ENCODE measurements at places on chromosomes 1 and 21.

DNA sequence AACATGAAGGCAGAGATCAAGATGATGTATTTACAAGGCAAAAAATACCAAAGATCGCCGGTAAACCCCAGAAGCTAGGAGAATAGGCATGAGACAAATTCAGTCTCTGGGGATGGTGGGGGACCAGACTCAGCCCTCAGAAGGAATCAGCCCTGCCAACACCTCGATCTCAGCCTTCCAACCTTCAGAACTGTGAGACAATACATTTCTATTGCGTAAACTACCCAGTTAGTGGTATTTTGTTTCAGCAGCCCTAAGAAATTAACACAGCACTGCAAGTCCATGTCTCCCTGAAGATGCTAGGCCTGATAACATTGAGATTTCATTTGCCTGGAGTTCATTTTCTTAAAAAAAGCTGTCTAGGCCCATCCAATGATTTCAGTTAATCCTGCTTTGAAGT, 622.5 kb downstream of the PTPRC start:
- no peaks in the 10 kb centered on the region for H3K4me1 ChIP-seq
- no peak for DNase-seq
- H3K36me3 ChIP-seq = no peaks in the 10 kb centered on the region
- H3K27me3 ChIP-seq = no peaks in the 10 kb centered on the region
- no peak overlapping the region for H3K27ac ChIP-seq

DNA sequence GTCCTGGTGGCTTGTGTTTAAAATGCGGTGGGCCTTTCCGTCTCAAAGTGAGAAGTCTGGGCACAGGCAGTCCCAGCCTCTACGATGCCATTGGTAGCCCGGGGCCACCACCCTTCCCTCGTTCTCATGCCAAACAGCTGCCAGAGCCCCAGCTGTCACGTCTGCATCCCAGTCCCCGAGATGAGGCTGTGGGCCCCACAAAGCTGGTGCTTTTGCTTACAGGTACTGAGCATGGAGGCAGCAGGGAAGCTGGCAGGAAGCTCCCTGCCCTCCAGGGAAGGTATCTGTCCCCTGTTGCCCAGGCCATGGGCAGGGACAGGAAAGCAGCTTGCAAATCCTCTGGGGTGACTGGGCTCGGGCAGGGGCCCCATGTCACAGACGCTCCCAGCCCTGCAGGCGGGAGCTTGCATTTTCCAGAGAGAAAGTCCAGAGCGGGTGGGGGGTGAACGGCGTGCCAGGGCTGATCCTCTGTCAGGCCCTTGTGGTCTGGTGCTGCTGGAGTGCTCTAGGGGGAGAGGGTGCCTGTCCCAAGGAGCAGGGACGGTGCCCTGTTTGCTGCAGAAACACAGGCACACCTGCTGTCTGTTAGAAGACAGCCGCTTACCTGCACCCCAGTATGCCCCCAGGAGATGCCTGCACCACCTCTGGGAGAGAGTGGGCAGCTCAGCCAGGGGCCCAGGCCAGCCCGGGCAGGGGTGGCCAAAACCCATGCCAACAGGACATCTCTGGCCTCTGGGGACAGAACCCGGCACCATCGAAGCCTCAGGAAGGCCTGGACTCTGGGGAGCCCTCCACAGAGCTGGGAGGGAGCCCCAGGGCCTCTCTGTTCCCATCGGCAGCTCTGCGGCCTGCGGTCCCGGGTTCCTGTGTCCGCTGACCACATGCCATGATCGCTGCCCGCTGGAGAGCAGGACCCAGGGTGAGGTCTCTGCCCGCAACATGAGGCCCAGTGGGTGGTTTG, 45.9 kb downstream of the SLX9 start:
- H3K4me1 ChIP-seq = no peaks in the 10 kb centered on the region
- no peaks in the 10 kb centered on the region for H3K36me3 ChIP-seq
- no peak overlapping the region for H3K27ac ChIP-seq
- peaks cover 3% of the 10 kb centered on the region for H3K27me3 ChIP-seq
- H3K4me3 ChIP-seq = no peak overlapping the region
- no peak for DNase-seq

DNA sequence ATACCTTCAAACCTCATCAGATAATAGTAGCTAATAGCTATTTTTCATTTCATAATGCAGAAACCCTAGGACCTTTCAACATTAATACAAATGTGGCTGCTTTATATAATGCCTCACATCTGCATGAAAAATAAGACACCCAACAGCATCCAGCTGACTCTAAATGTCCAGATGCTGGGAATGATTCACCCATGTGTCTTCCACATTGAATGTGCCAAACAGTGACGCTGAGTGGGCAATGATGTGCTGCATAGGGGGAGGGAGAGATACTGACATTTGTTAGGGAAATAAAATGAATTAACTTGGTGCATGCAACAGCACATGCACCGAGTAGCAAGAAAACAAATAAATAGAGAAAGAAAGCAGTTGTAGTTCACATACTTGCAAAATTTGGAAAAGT, 199.3 kb downstream of the DSCAM start:
- H3K36me3 ChIP-seq = no peaks in the 10 kb centered on the region
- H3K4me1 ChIP-seq = no peaks in the 10 kb centered on the region
- DNase-seq = no peak
- H3K4me3 ChIP-seq = no peak overlapping the region
- no peak overlapping the region for H3K27ac ChIP-seq
- no peaks in the 10 kb centered on the region for H3K27me3 ChIP-seq

- peak overlapping the region; percentile 87 for H3K27ac ChIP-seq
- no peaks in the 10 kb centered on the region for H3K27me3 ChIP-seq
- H3K4me3 ChIP-seq = peak overlapping the region; percentile 97
- peak; percentile 74 for DNase-seq
- H3K36me3 ChIP-seq = peaks cover 2% of the 10 kb centered on the region
- peaks cover 68% of the 10 kb centered on the region for H3K4me1 ChIP-seq
Observed at GRCh38 chr1:234608911-234609690, 877 bp downstream of the IRF2BP2 start.

DNA sequence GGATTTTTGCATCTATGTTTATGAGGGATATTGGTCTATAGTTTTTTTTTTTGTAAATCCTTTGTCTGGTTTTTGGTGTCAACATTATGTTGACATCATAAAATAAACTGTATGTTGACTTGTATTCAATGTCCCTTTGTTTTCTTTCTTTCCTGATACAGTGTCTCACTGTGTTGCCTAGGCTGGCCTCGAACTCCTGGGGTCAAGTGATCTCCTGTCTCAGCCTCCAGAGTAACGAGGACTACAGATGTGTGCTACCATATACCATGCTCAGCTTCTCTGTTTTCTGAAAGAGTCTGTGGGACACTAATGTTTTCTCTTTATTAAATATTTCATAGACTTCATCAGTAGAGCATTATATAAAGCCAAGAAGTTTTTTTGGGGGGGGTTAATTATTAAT, 18.3 kb downstream of the MAN1C1 start:
- H3K4me1 ChIP-seq = no peaks in the 10 kb centered on the region
- no peaks in the 10 kb centered on the region for H3K36me3 ChIP-seq
- H3K4me3 ChIP-seq = no peak overlapping the region

- no peak overlapping the region for H3K27ac ChIP-seq
- no peak overlapping the region for H3K4me3 ChIP-seq
- H3K36me3 ChIP-seq = peaks cover 26% of the 10 kb centered on the region
- H3K27me3 ChIP-seq = no peaks in the 10 kb centered on the region
- no peaks in the 10 kb centered on the region for H3K4me1 ChIP-seq
Observed at GRCh38 chr1:43963006-43963405, 6.8 kb upstream of the DPH2 start.

- no peak overlapping the region for H3K27ac ChIP-seq
- H3K4me1 ChIP-seq = no peaks in the 10 kb centered on the region
- H3K4me3 ChIP-seq = no peak overlapping the region
- DNase-seq = no peak
- peaks cover 2% of the 10 kb centered on the region for H3K27me3 ChIP-seq
Observed at GRCh38 chr1:7541629-7542028, 229.5 kb upstream of the VAMP3 start.

GRCh38 chr1:23484253-23485001, 448 bp upstream of the ASAP3 start:
- H3K4me1 ChIP-seq = no peaks in the 10 kb centered on the region
- no peaks in the 10 kb centered on the region for H3K36me3 ChIP-seq
- no peak overlapping the region for H3K27ac ChIP-seq

GRCh38 chr1:54837002-54837853, 36.1 kb upstream of the TTC22 start:
- H3K36me3 ChIP-seq = no peaks in the 10 kb centered on the region
- DNase-seq = no peak
- no peak overlapping the region for H3K27ac ChIP-seq
- no peak overlapping the region for H3K4me3 ChIP-seq
- H3K4me1 ChIP-seq = no peaks in the 10 kb centered on the region

DNA sequence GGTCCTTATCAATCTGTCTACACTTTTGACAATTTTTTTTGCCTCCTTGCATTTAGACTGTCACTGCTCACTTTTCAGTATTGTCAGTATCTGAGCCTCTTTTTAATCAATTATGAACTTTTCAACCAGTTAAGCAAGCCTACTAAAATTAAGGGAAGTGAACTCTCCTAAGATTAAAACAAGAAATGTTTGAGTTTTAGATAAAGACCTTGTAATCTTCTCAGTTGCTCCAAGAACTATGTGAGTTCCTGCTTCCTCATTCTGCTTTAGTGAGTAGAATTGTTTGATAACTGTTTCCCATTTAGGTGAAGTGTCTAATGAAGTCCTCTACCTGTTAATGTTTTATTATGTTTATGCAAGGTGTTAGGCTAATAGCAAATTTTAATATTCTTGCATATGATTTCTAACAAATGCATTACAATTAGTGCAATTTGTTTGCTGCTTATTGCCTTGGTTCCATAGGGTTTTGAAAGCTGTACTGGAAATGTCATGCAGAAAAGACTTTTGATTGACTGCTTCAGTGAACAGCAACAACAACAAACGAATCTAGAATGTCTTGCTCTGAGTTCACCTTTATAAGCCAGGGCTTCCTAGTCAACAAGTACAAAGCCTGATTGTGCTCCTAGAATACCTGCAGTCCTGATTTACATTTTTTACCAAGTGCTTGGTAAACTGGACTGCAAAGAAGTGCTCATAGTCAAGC, 40.9 kb downstream of the PLA2G4A start:
- no peaks in the 10 kb centered on the region for H3K27me3 ChIP-seq
- H3K36me3 ChIP-seq = no peaks in the 10 kb centered on the region
- H3K27ac ChIP-seq = no peak overlapping the region

GRCh38 chr1:173304529-173305227, 97.5 kb upstream of the TNFSF4 start:
- H3K27ac ChIP-seq = no peak overlapping the region
- H3K27me3 ChIP-seq = no peaks in the 10 kb centered on the region
- H3K4me3 ChIP-seq = no peak overlapping the region
- H3K4me1 ChIP-seq = no peaks in the 10 kb centered on the region
- no peaks in the 10 kb centered on the region for H3K36me3 ChIP-seq

DNA sequence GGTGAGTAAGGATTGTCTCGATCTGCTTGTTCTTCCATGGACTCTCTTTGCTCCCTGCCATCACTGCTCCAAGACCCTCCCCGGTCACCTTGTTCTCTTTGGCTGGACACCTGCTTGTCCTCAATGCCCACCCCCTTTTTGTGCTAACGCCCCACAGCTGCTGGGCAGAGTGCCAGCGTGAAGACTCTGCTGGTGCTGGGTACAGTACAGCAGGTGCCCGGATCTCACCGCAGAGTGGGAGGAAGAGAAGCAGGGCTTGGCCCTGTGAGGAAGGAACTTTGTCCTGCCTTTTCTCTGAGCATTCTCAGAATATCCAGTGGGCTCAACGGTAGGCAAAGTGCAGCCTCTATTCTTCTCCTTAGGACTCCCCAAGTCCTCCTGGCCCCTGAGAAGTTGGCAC, 90.1 kb downstream of the PLXNA2 start:
- no peaks in the 10 kb centered on the region for H3K36me3 ChIP-seq
- no peak for DNase-seq
- H3K27ac ChIP-seq = no peak overlapping the region
- H3K4me3 ChIP-seq = no peak overlapping the region
- H3K27me3 ChIP-seq = no peaks in the 10 kb centered on the region

DNA sequence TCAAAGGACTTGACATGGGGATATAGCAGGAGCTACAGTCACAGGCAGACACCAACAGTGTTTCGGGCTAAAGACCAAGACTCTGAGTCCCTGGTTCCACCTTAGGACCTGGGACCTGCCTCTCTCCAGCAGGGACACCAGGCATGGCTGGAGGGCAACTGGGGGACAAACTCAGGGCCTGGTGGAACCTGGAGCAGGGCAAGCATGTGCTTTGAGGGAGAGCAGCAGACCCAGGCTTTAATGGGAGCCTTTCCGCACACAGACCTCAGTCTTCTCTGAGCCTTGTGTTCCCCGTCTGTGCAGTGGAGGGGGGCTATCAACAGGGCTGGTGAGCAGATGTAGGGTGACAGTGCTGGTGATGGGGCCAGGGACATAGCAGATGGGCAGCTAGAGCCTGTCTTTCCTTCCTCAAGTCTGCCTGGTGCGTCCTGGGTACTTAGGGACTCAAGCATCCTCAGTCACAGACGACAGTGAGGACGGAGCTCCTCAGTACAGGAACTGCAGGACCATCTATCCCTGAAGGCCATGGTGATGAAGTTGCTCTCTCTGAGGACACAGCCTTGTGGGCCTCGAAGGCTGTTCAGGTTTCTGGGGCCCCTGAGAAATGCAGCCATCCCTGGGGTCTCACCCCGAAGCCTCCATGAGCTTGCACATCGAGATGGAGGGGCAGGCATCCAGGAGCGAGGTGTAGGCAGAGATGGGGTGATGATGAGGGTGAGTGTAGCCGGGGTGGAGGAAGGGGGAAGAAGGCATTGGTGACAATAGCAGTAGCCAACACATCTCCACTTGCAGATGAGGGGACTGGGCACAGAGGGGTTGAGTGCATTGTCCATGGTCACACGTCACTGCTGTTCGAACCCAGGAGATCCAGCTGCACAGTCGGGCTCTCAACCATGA, 593.4 kb downstream of the PTPRU start:
- no peaks in the 10 kb centered on the region for H3K4me1 ChIP-seq
- H3K27me3 ChIP-seq = no peaks in the 10 kb centered on the region
- no peak overlapping the region for H3K27ac ChIP-seq
- no peak overlapping the region for H3K4me3 ChIP-seq

GRCh38 chr1:241838897-241839296, 9.1 kb upstream of the EXO1 start:
- no peaks in the 10 kb centered on the region for H3K27me3 ChIP-seq
- no peaks in the 10 kb centered on the region for H3K4me1 ChIP-seq
- DNase-seq = no peak

GRCh38 chr1:65698590-65698989, 94.1 kb upstream of the PDE4B start:
- no peak overlapping the region for H3K4me3 ChIP-seq
- no peaks in the 10 kb centered on the region for H3K27me3 ChIP-seq
- DNase-seq = no peak
- H3K36me3 ChIP-seq = no peaks in the 10 kb centered on the region
- no peaks in the 10 kb centered on the region for H3K4me1 ChIP-seq
- no peak overlapping the region for H3K27ac ChIP-seq

DNA sequence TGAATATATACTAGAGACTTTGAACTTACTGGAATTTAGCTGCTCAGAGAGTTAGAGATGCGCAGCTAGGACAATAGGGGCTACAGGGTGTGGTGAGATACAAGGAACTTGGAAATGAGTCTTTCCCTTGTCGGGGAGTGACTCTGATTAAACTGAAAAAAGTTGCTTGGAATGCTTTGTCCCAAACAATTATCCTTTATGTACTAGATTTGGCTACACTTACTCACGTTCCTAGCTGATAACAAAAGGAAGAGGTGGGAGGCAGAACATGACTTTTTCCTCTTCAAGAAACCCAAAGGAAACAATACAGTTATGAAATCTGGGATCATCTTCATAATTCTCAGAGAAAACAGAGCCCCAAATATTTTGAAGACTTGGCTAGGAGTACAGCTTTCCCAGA, 6.9 kb upstream of the CGN start:
- DNase-seq = no peak
- H3K4me1 ChIP-seq = no peaks in the 10 kb centered on the region
- no peak overlapping the region for H3K4me3 ChIP-seq
- H3K27ac ChIP-seq = no peak overlapping the region
- H3K27me3 ChIP-seq = no peaks in the 10 kb centered on the region
